Heart left ventricle (tissue), 16 donors: ENCODE measurements at places on chromosomes 1 and 21. TPM values are rescaled to one million over a fixed set of nuclear protein-coding genes. Genes with fewer than 3 reads are reported as not detected.

The SLC6A9 gene
- total RNA-seq, result 1.4 TPM

The OR6K3 gene
- total RNA-seq, result not detected

The ATAD3B gene
- 12.1 TPM for total RNA-seq

The C1QA gene
- 77.0 TPM for total RNA-seq

The EXO1 gene
- total RNA-seq, result 0.15 TPM

The MYOG gene
- total RNA-seq, result not detected

The AMY1C gene
- not detected for total RNA-seq

The S100A7 gene
- total RNA-seq, result not detected

The SNX7 gene
- total RNA-seq, result 18.6 TPM

The COL6A2 gene
- total RNA-seq, result 150 TPM

The RAB25 gene
- total RNA-seq, result not detected

The OLIG2 gene
- not detected for total RNA-seq

The COL24A1 gene
- 0.16 TPM for total RNA-seq

The LCE3E gene
- total RNA-seq, result not detected

The TEDDM1 gene
- total RNA-seq, result not detected

The SPRR1A gene
- total RNA-seq, result not detected

The AMIGO1 gene
- total RNA-seq, result 15.4 TPM

The VSIG8 gene
- total RNA-seq, result not detected

The OR2T33 gene
- total RNA-seq, result not detected

The HES4 gene
- total RNA-seq, result 45.0 TPM

The MRPL24 gene
- total RNA-seq, result 77.3 TPM

The CLIC6 gene
- total RNA-seq, result 6.6 TPM

The LAMC2 gene
- total RNA-seq, result 1.4 TPM
